Heart left ventricle (tissue), 16 donors: ENCODE measurements at places on chromosomes 12 and 14. TPM values are rescaled to one million over a fixed set of nuclear protein-coding genes. Genes with fewer than 3 reads are reported as not detected.

RNASE1 gene
- total RNA-seq: 127 TPM

TDG gene
- total RNA-seq: 13.1 TPM

TMEM63C gene
- total RNA-seq: 1.9 TPM

KHNYN gene
- 18.1 TPM for total RNA-seq

MGP gene
- 158 TPM for total RNA-seq

FAM90A1 gene
- not detected for total RNA-seq

SLC6A13 gene
- 2.4 TPM for total RNA-seq

C12orf54 gene
- not detected for total RNA-seq
